ENCODE measurements at places on chromosomes 4 and X.

GRCh38 chr4:921830-922331 is 10.2 kb downstream of the GAK start:
- DNase-seq = no peak

DNA sequence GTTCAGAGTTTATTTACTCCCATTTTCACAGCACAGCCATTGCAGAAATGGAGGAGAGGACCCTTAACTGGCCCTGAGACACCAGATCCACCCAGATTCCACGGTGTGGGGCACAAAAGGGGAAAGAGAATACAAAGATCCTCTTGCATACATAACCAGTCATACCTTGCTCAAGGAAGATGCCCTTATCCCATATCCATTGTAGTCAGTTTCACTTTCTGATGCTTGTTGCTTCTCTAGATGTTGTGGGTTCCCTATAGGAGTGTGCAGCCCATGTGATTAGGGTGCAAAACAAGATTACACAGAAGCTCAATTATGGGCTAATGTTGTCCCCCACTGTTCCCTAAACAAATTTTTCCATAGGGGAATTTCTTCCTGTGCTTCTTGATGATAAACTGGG is 1309.0 kb upstream of the PABPC4L start:
- DNase-seq = no peak

DNA sequence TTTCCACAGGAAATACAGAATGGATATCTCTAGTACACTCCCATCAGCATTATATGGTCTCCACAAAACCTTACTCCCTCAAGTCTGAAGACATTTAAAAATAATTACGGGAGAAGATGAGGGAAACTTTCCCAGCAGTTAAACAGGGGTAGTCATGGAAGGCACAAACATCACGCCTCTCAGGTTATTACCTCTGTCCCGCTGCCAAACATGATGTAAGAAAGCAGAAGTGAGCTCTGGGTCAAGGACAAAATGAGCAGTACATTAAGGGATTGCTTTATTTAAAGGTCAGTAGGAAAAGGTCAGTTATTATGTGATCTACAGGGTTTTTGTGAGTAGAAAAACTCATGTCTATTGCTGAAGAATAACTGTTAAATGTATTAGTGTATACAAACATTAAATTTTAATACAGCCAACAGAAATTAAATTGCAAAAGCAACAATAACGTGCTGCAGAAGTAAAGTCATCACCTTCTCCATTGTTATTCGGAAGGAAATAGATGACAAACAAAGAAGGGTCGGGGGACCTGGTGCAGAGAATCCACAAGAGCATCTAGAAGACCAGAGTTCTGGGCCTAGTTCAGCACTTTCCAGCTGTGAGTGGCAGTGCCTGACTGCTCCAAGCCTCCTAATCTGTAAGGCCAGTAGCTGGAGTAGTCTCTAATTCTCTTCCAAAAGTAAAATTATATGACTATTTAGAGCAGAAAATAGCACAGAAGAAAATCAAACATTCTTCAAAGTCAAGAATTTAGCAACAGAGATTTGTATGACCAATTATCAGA is 171.2 kb downstream of the PPP3CA start:
- no peak for DNase-seq

GRCh38 chr4:107261241-107261874 is 225.2 kb upstream of the DKK2 start:
- DNase-seq = no peak

- DNase-seq = no peak
These were observed 852 bp downstream of the MAGEH1 start for GRCh38 chrX:55452833-55453124.

DNA sequence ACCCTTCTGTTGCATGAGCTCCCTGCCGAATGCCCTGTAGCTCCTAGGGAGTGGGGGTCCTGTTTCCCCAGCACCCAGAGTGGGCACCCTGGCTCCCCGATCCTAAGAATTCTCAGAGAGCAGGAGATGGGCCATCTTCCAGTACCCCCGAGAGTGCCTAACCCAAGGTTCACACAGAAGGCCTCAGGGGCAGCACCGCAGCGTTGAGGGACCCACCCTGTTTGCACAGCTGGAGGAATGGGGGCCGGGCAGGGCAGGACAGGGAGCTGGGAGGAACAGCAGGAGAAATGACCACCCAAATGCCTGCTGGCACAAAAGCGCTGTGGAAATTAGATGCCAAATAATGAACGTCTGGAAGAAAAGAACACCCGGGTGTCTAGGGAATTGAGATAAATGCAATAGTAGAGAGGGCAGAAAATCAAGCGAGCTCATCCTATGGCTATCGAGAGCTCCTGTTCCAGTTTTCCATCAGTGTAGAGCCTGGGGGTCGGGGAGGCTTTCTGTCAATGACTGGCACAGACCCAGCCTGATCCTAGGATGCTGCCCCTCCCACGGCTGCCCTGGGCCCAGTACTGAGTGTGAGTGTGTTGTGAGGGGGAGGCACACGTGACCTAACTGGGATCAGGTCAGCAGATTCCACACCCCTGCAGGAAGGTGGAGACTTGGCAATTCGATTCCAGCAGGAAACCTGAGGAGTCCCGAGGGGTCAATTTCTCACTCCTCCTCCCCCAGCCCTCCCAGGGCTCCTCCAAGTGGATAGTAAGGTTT is 25.7 kb downstream of the SEPTIN6 start:
- DNase-seq = no peak

- no peak for DNase-seq
These were observed 1692.1 kb downstream of the PCDH19 start for GRCh38 chrX:98717970-98718369.
